SHP77 (cell line): ENCODE measurements at places on chromosomes 1 and 21.
A peak's percentile ranks its signal among the peaks of the same experiment; 100 is the strongest.

DNA sequence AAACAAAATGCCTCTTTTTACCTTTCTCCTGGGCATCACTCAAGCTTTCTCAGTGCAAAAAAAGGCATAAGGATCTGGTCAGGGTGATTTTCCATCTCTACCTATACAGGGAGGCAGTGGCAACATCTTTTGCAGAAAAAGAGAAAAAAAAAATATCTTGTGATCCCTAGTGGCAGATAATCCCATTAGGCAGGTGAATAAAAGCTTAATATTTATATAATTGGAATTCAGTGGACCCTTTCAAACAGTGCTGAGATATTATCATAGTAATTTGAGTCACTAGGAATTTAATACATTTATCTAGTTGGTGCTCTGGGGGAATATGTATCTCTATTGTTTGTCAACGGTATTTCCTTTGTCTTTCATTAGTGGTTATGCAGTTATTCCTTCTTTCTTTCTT lies 29.9 kb upstream of the CXADR start:
- no peak for DNase-seq

GRCh38 chr1:162380061-162380846 lies 1.3 kb upstream of the C1orf226 start:
- no peak for DNase-seq

DNA sequence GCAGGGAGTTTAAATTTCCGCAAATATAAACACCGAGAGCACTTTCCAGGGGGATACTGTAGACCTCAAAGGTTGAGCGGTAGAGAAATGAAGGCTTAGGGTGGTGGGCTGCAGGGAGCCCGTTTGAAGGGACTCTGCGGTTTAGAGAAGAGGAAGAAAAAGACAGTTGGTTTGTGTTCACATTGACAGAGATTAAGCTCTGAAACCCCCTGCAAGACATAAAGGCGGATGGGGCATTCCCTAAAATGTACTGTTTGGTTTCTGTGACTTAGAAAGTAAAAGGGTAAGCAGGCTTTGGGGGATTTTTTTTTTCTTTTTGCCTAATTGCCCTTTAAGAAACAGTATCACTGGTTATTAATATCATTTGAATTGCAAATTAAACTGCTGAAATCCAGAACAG lies 1.3 kb downstream of the KAZN start:
- no peak for DNase-seq

DNA sequence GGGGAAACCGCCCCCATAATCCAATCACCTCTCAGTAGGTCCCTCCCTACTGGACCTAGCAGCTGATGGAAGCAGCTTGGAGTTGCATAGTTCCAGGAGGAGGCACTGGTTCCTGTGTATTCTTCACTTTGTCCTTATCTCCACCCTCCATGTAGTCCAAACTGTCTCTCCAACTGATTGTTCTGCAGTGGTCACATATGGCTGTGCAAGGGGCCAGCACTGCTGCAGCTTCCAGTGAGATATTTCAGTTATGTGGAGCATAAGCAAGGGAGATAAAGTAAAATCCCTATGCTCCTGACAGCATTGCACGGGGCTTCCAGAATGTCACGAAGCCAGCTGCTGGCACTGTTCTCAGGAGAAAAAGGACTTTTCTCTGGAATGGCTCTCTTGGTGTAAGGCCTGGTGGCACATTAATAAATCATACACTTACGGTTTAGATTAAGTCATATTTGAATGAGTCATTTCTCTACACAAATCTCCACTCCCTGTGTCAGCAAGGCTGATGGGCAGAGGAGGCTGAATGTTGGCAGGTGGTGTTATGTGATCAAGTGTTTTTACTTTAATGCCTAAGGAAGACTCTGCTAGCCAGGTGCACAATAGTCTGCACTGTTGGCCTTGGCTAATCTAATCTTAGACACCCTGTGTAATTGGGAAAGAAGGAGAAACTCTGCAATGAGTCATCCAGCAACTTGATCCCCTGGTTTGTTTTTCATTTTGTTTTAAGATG lies 93.4 kb downstream of the KCNK1 start:
- DNase-seq, result peak; percentile 77

- DNase-seq, result peak; percentile 11
Observed at GRCh38 chr1:8815582-8816151, 1.8 kb downstream of the RERE start.

GRCh38 chr1:66147226-66147835 lies 354.6 kb downstream of the PDE4B start:
- no peak for DNase-seq

DNA sequence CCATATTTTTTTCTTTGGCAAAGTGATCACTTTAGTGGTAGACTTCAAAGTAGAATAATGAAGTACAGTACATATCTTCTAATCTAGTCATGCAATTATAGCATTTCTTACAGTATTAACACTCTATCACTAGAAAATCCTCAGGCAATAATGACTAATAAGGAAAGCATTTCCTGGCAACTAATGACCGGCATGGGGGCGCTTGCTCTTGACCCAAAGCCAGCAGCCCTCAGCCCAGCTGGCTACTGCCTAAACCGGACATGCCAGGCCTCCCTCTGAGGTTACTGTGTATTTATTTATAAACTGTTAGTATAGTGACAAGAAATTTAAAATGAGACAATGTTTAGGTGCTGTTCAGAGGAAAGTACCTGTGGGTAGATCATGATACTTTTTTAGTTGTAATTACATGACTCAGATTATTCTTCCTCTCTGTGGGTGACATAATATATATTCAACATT lies 633.8 kb downstream of the PTPRC start:
- DNase-seq, result no peak

GRCh38 chr1:96710708-96711477 lies 10.7 kb upstream of the PTBP2 start:
- DNase-seq, result no peak

DNA sequence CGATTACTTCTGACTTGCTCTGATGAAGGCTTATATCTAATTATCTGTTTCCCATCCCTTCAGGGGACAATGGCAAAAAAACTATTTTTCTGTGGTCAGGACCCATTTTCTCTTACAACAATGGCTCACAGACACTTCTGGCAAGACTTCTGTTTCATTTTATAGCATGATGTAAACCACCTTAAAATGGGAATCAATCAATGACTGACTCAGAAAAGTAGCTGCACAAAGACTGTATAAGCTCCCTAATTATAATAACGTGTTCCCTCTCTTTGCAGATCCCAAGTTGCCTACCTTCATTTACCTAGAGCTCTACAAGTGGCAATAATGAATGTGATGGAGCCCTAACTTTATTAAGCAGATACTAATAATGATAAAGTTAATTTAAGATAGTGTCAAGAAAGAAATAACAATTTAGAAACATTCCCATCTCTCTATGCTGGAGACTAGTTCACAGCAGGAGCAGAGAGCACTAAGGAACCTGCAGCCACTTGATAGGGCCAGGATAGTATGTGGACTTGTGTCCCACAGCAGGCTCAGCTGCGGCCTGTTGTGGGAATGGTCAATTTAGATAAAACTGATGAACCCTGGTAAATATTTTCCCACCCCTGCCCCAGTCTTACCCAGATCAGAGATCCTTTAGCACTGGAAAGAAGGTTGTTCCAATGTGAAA lies 538 bp downstream of the GBP2 start:
- no peak for DNase-seq
